ENCODE measurements at places on chromosomes 11 and 22.

GRCh38 chr11:2085251-2086066 is 53.7 kb downstream of the IGF2 start:
- DNase-seq, result no peak

DNA sequence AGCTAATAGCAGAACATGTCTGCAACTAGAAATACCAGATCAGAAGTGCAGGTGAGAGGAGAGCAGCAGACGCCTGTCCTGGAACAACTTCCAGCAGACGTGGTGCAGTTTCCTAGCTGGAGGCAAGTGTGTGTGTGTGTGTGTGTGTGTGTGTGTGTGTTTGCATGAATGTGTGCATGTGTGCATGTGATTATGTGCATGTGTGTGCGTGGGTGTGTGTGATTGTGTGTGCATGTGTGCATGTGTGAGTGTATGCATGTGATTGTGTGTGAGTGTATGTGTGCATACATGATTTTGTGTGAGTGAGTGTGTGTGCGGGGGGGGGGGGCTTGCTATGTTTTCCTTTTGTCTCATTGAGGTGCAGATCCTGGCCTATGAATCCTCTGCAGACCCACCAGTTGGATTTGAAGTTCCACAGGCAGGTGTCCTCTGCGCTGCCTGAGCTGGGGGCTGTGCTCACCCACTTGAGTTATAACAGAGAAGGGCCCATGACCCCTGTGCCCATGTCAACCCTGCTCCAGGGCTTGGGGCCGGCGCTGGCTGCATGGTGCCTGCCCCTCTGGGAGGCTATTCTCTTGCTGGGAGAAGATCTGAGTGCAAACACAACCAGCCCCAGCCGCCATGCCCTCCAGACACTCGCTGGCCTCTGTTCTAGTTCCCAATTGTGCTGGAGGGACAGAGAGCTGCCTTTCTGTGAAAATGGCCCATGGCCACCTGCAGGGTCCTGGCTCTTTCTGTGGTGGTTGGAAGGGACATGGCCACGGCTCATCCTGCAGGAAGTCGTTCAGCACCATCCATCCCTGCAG is 821.3 kb downstream of the BRD1 start:
- DNase-seq, result no peak

DNA sequence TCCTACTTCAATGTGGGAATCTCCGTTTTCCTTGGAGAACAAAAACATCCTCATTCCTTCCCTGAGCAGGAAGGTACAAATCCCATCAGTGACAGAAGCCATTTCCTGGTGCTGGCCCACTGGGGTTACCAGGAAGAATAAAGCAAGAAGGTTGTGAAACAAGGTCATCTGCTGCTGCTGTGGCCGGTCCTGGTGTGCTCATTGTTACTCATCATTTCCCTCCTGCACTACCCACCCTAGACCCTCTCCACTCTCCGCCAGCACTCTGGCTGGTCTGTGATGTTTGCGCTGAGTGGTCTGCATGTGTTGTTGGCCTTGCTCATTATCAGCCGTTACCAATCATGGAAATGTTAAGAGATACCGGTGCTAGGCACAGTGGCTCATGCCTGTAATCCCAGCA is 37.0 kb downstream of the OSBP2 start:
- DNase-seq, result no peak

DNA sequence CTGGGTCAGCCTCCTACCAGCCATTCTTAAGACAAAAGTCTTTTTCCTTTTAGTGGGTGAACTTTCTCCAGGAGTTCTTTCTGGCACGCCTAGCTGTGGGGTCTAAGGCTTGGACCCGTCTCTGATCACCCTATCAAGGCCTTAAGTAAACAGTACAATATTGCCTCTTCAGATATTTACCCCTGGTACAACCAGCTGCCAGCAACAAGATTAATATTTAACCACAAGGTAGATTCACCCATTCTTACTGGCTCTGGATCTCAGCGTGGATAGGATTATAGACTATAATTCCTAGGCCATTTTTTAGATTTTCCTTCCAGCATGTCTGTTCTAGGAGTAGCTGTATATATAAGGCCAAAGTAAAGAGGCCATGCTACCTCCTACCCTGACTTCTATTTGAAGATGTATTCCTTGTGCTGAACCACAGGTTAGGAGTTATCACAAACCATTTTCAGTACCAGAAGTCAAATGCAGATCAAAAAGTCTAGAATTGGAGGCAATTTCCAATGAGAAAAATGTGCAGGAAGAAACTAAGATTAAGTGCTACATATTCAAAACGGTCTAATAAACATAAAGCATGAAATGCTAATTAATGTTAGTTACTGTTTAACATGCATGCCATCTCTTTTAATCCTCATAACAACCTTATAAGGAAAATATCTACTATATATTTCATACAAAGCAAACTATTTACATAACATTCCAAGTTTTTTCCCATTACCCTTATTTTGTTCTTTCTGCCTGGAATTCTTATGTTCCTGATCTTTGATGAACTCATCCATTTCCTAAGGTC is 110.0 kb upstream of the SYN3 start:
- no peak for DNase-seq

- DNase-seq, result no peak
Measured at GRCh38 chr11:84590106-84590505, 1037.0 kb downstream of the DLG2 start.

GRCh38 chr11:85801527-85801926 is 9.4 kb downstream of the SYTL2 start:
- DNase-seq, result no peak
